ENCODE measurements at places on chromosomes 16 and 17.

DNA sequence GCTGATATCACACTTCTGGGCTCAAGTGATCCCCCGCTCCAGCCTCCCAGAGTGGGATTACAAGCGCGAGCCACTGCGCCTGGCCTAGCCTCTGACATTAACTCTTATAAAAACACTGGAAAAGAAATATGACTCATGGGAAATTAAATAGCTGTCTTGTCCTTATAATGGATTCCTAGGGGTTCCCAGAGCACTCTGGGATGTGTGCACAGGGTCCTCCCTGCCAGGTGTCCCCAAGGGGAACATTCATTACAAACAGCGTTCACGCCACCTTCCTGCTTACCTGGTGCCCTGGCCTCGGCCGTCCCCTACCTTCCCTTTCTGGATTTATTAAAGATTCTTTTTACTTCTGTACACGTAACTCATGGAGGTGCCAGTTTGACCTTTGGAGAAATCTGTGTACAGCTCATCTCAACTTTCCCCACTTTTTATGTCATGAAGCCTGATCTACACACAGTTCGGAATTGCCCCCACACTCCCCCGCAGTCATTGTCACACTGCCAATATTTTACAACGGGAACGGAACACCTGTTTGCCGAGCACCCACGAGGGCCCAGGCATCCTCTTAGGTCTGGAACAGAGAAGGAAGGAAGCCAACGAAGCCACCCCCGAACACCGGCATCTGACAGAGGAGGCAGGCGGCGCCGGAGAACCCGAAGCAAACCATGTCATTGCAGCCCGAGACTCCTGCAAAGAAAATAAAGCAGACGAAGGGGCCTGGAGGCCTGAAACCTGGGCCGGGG lies 39.7 kb upstream of the MEAK7 start:
- DNase-seq, result no peak

DNA sequence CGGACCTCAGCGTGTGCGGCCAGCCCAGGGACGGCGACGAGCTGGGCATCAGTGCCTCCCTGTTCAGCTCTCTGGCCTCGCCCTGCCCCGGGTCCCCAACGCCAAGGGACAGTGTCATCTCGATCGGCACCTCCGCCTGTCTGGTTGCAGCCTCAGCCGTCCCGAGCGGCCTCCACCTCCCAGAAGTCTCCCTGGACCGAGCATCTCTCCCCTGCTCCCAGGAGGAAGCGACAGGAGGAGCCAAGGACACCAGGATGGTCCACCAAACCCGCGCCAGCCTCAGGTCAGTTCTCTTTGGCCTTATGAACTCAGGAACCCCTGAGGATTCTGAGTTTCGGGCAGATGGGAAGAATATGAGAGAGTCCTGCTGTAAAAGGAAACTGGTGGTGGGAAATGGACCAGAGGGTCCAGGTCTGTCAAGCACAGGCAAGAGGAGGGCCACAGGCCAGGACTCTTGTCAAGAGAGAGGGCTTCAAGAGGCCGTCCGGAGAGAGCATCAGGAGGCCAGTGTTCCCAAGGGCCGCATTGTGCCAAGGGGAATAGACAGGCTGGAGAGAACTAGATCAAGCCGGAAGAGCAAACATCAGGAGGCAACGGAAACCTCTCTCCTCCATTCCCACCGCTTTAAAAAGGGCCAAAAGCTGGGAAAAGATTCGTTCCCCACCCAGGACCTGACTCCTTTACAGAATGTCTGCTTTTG lies 825 bp downstream of the HASPIN start:
- no peak for DNase-seq

DNA sequence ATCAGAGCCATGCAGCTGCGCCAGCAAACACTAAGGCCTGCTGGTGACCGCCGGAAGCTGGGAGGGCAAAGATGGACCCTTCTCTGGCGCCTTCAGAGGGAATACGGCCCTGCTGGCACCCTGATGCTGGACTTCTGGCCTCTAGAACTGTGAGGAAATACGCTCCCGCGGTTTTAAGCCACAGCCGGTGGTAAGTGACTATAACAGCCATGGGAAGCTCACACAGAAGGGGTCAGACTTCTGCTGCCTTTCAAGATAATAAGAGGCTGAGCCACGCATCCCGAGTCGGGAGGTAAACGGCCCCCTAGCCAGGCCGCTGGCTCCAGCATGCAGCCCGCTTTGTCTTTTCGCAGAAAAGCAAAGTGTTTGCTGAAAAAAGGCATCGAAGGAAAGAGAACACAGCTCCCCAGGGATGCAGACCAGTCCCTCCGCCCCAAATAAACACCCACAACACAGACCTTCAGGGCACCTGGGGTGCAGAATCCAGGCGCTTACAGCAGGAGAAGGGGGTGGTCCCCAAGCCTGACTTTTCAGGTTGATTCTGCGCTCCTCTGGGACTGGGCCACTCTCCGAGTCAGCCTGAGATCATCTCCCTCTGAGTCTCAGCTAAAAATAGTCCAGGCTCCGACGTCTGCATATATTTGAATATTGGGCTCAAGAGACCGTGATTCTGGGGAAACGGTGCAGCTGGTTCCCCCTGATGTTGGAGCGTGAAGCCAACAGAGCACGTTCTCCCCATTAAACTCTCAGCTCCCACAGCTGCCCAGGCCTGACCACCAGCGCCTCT lies 89.7 kb downstream of the MGAT5B start:
- no peak for DNase-seq

DNA sequence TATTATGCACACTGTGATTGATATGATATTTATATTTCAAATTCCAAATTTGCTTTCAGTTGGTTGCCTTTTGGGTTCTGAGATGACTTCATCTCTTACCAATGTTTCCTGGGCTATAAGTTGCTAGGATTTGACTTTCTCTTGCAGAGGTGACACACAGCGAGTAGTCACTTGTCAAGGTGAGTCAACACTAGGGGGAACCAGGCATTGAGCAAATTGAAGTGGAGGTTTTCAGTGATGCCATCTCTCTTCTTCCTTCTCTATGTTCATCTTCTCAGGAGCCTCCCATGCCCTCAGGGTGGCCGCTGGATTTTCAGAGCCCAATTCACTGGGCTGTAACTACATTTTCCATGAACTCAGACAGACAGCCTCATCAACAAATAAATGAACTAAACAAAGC lies 6.0 kb upstream of the CPD start:
- DNase-seq, result no peak

GRCh38 chr17:64095144-64095882 lies 34.6 kb downstream of the ERN1 start:
- DNase-seq, result no peak

- no peak for DNase-seq
Measured at GRCh38 chr16:11650641-11651591, 17.3 kb upstream of the SNN start.

GRCh38 chr17:79465011-79465680 lies 145.7 kb downstream of the RBFOX3 start:
- no peak for DNase-seq

DNA sequence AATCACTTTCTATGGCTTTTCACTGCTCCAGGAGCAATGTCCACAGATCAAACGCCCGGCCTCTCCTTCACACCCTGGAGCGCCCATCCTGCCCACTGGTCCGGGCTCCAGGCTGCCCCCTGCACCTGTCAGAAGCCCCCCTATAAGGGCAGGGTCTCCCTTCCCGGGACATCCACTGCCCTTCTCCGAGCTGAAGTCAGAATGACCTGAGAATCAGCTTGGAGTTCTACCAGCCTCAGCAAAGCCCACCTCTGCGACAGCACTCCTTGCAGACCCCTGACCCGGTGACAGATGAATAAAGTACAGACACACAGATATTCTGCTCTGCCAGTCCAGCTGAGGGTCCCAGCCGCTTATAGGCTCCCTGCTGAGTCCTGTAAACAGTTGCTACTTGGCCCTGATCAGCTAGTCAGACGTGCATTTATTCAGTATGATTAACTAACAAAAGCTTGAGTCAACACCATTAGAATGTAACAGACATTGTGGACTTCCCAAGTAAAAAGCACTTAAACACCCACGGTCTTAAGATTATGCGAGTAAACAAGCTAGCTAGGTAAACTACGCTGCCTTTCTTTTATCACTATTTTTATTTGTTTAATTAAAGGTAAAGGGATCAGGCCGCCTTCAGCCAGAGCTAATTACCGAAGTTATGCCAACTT lies 4.8 kb downstream of the SLC7A5 start:
- no peak for DNase-seq

DNA sequence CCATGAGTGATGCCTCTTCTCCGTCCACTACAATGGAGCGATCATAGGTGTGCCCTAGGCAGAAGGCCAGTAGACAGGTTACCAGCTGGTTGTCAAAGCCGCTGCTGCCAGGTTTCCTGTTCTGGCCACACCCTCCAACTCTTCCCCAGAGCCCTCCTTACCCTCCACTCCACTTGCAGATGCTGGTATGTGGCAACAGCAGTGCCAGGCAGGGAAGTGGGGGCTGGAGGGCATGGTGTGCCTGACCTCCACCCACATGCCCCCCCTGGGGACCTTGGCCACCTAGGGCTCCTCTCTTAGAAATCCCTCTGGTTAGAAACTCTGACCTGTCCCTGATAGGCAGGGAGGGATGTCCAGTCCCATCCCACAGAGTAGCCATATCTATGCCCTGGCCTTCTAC lies 1.5 kb downstream of the RRAD start:
- DNase-seq, result no peak

GRCh38 chr16:78140818-78141466 lies 41.5 kb downstream of the WWOX start:
- DNase-seq, result no peak

DNA sequence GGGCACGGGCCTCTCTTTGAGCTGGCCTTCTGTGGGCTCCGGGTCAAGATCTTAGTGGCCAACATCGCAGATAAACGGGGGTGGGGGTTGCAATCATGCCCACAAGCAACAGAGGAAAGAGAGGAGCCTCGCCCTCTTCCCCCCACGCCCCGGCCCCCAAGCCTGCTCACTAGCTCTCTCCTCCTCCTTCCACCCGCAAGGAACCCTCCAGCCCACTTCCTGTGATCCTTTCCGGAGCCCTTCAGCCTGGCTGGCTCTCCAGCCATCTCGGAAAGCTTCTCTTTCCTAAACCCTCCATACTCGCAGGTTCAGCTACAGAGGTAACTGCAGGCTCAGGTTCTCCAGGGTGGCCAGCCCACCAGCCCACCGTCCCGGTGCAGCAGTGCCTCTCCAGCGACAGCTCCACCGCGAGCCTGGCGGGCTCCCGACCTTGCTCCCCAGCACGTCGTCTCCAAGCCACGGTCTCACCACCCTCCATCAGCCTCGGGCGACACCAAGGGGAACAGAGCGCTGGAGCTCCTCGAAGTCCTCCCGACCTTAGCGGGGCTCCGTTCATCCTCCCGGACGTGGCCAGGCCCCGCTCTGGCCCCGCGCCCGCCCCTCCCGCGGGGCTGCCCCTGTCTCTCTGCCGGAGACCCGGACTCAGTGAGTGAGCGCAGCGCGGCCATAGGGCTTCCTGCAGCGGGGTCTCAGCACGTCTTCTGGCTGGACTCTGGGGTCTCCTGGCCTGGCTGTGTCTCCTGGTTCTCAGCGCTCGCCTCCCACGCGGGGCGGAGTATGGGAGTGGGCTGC lies 12.9 kb upstream of the ODF4 start:
- no peak for DNase-seq

DNA sequence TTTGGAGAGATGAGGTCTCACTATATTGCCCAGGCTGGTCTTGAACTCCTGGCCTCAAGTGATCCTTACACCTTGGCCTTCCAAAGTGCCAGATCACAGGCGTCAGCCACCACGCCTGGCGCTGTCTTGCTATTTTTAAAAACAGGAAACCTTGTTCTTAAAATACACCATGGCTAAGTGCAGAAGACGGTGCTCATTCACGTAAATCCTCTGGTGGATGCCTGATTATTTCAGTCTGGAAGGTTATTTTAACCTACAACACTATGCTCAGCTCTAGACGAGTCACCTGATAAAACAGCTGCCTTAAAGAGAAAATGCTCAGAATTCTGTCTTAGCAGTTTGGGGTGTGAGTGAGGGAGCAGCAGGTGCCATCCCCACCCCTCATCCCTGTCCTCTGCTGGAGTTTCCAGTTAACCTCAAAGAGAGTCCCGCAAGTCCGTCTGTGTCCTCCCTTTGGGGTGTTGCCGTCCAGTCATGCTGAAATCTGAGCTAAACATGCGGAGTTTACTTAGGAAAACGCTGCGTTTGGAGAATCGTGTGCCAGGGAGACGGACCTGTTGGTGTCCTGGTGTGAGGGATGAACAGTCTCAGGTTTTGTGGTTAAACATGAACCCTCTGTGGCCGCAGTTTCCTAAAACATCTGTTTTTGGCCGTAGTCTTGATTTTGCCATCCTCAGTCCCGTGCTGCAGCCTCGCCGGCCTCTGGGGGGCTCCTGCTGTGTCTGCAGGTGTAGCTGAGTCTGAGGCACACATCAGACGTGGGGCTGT lies 17.1 kb downstream of the SPG7 start:
- no peak for DNase-seq

Data from stimulated activated CD4-positive, alpha-beta T cell treated with anti-CD3 and anti-CD28 coated beads, Interleukin-1b, Interleukin-23, amount 100 ng/mL, for 1 hour (primary cell).